Activated CD8-positive, alpha-beta memory T cell treated with anti-CD3 and anti-CD28 coated beads, Interleukin-2, amount 10 ng/mL, durations not matched to agents 7 days and 5 days (primary cell): ENCODE measurements at places on chromosomes 6 and 20.

DNA sequence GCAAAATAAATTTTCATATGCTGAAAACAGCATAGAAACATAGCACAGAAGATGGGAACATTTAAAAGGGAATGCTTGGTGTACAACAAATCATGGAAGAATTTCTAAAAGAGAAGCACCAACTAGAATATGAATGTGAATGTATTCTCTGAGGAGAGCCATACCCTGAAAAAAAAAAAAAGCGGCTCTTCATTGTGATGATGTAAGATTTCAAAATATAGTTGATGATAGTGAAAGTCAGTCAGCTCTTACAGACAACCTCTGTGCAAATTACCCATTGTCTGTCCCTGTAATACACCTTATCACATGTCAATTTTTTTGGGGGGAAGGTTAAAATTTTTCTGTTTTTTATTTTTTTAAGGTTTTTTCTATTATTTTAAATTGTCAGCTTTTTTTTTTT lies 58.6 kb upstream of the PTCHD4 start:
- no peak for DNase-seq
- no peak overlapping the region for H3K27ac ChIP-seq
- no peaks in the 10 kb centered on the region for H3K36me3 ChIP-seq
- H3K4me1 ChIP-seq: no peaks in the 10 kb centered on the region

DNA sequence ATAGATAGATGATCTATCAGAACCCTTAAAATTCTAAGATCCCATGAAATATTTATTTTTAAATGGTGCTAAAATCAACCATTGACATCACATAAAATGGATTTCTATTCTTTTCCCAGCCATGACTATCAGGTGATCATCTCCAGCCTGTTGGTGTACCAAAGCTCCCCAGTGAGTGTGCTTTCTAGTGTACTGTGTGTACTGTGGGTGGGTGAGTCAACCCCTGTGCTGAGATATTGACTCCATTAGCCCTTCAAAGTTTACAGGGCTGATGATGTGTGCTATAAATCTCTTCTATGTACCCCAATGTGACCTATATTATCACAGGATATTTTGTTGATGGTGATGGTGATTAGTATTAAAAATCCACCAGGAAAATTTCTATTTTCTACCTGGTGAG lies 344.6 kb downstream of the MMUT start:
- H3K4me3 ChIP-seq: no peak overlapping the region
- no peaks in the 10 kb centered on the region for H3K4me1 ChIP-seq
- no peaks in the 10 kb centered on the region for H3K27me3 ChIP-seq
- DNase-seq: no peak
- H3K36me3 ChIP-seq: no peaks in the 10 kb centered on the region
- H3K27ac ChIP-seq: no peak overlapping the region

DNA sequence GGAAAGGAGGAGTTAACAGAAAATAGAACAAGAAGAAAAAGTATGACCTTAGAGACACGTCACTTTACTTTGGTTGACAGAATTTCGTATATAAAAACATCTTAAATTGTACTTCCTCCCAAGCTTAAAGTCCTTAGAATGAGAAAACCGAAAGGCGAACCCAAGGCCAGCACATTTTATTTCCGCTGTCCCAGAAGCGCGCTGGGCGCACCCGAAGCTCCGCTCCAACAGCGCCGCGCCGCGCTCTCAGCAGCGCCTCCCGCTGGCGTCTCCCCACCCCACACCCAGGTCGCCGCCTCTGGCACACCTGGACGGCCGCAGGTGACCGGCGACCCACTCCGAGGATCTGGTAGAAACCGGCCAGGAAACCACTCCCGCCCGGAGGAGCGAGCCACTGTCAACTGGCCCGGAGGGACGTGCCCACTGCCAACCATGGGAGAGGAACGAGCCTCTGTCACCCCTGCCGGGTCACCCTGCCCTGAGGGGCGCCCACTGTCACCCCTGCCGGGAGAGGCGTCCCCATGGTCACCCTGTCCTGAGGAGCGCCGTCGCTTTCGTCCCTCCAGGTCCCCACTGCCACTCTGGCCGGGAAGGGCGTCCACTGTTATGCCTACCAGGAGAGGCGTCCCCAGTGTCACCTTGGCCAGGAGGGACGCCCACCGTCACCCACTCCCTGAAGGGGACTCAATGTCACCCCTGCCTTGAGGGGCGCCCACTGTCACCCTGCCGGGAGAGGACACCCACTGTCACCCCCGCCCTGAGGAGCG lies 824 bp downstream of the MPC1 start:
- H3K27ac ChIP-seq: peak overlapping the region; percentile 83
- no peaks in the 10 kb centered on the region for H3K27me3 ChIP-seq
- H3K36me3 ChIP-seq: no peaks in the 10 kb centered on the region
- H3K4me3 ChIP-seq: peak overlapping the region; percentile 87
- DNase-seq: peak; percentile 84

DNA sequence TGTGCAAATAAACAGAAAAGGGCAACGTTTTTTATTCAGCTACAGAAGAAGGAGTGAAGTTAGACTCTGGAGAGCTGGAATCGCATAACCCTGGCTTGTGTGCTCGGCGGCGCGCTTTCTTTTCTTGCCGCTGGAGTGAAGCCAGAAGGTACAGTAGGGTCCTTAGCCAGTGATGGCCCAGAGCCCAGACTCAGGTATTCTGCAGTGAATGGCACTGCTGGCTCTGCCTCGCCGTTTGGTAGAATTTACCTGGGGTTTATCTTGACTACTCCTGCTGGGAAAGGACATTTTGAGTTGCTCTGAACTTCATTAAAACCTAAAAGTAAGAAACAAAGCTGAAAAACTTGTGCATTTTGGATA lies 56.9 kb upstream of the TIAM2 start:
- no peak for DNase-seq
- H3K4me1 ChIP-seq: peaks cover 2% of the 10 kb centered on the region

DNA sequence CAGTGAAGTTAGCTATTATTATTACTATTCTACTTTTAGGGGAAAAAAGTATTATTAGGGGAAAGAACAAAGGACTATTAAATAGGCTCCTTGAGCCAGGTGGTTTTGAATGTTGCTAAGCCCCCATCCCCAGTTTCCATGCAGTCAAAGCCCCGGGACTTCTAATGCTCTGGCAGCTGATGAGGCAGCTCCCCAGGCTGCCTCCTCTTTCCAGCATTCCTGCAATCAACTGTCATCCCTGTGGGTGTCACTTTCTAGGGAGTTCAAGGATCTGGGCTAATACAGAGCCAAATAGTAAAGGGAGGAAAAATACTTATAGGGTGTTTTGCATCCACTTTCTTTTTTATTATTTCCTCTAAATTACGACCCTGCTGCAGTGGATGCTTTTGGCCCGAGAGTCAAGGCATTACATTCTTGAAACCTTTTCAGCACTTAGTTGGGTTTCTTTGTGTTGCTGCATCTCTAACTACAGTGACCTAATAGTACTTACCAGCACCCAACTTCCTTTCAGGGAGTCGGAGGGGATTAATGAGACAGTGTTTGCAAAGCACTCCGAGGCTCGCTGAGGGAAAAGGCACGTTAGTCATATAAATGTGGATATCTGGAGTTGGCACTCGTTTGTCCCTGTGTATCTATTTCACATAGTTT lies 303.9 kb upstream of the MAP3K7 start:
- H3K27me3 ChIP-seq: no peaks in the 10 kb centered on the region
- H3K36me3 ChIP-seq: no peaks in the 10 kb centered on the region
- H3K27ac ChIP-seq: no peak overlapping the region
- H3K4me3 ChIP-seq: no peak overlapping the region
- no peaks in the 10 kb centered on the region for H3K4me1 ChIP-seq
- DNase-seq: no peak

- peaks cover 9% of the 10 kb centered on the region for H3K4me1 ChIP-seq
- H3K27ac ChIP-seq: no peak overlapping the region
- no peak overlapping the region for H3K4me3 ChIP-seq
- peaks cover 7% of the 10 kb centered on the region for H3K27me3 ChIP-seq
- H3K36me3 ChIP-seq: no peaks in the 10 kb centered on the region
Measured at GRCh38 chr6:53630533-53631226, 34.9 kb downstream of the KLHL31 start.

DNA sequence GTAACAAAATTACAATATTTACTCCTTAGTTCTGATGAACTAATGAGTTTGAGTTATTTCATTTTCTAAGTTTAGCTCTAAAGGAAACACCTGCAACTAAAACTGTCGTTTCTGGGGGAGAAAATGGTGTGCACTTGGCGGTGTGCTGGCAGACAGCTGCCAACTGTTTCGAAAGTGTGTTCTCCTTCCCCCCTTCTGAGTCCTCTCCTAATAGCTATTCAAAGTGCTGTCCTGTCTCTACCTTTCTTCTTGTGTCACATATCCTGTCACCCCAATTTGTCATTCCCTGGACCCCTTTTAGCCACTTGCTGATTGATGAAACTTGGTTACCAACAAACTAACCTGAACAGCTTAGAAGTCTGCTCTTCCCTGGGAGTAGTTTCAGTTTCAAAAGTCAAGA lies 4.9 kb upstream of the UBE2J1 start:
- H3K27ac ChIP-seq: peak overlapping the region; percentile 95
- peaks cover 57% of the 10 kb centered on the region for H3K4me1 ChIP-seq
- H3K4me3 ChIP-seq: peak overlapping the region; percentile 77
- DNase-seq: peak; percentile 52
- peaks cover 3% of the 10 kb centered on the region for H3K36me3 ChIP-seq
